M059J (cell line): ENCODE measurements at places on chromosomes 12 and 14.
A peak's percentile ranks its signal among the peaks of the same experiment; 100 is the strongest.

DNA sequence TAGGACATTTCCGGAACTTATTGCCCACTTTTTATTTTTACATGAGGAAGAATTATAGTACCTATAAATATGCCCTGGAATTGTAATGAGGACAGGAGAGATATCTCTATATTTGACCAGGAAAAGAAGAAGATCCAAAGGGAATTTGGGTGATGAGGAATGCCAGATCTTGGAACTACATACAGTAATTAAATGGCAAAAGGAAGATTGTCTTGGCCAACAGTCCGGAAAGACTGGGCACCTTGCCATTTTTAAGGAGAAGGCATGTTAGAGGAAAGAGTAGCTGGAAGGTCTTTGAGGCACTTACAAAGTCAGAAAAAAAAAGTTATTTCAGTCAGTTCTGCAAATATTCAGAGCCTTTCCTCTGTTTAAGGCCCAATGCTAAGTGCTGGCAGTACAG is 616.4 kb downstream of the MED13L start:
- DNase-seq: peak; percentile 60

DNA sequence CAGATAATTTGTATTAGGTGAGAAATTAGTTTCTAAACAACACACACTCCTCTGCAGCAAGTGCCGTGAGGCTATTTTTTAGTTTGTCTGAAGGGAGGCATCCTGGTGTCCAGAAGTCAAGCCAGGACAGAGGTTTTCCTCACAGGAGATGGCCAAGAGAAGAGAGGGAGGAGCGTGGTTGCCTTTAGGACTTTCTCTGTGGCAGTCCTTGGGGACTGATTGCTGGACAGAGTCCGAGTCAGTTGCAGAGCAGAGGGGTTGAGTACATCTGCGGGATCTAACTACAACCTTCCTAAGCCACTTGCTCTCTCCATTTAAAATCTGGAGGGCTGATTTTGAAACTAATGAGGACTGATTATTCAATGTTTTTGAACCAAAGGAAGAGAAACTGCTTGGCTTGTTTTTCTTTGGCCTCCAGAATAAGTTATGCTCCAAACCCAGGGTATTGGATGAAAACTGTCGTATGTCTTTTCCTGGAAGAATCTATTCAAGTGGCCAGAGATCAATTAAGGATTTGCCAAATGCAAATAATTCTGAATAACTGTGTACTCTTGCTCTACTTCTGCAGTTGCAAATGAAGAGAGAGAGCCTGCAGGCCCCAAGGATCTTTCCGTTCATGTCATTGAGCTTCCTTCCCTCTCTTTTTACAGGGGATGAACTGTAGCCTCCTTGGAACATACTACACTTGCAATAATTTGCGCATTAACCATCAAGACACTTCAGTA is 1.2 kb downstream of the SLCO1C1 start:
- peak; percentile 15 for DNase-seq

DNA sequence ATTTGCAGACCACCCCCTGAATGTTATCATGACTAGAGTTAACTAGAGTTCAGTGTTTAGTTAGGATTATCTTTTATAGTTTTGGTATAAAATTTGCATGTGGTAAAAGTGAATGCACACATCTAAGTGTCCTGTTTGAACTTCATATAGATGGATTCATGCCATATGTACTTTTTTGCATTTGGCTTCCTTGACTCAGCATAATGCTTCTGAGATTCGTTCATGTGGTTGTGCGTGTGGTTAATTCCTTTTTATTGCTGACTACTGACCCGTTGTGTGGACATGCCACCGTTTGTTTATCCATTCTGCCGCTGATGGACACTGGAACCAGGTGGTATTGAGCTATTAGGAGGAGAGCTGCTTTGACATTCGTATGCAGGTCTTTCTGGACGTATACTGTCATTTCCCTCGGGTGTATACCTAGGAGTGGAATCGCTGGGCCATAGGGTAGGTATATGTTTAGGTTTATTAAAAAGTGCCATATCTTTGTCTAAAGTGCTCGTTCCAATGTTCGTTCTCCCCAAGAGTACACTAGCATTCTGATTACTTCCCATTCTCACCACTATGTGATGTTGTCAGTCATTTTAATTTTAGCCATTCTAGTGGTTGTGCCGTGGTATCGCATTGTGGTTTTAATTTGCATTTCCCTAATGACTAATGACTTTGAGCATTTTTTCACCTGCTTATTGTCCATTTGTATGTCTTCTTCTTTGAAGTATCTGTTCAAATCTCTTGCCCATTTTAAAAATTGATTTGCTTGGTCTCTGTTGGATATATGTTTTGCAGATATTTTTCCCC is 37.7 kb downstream of the RIN3 start:
- DNase-seq: no peak

- DNase-seq: no peak
These were observed 7.7 kb upstream of the SERPINA6 start for GRCh38 chr14:94330857-94331256.
